ENCODE measurements at places on chromosomes 3 and 15.

GRCh38 chr3:59558906-59559720 is 509.3 kb upstream of the CFAP20DC start:
- DNase-seq: no peak

DNA sequence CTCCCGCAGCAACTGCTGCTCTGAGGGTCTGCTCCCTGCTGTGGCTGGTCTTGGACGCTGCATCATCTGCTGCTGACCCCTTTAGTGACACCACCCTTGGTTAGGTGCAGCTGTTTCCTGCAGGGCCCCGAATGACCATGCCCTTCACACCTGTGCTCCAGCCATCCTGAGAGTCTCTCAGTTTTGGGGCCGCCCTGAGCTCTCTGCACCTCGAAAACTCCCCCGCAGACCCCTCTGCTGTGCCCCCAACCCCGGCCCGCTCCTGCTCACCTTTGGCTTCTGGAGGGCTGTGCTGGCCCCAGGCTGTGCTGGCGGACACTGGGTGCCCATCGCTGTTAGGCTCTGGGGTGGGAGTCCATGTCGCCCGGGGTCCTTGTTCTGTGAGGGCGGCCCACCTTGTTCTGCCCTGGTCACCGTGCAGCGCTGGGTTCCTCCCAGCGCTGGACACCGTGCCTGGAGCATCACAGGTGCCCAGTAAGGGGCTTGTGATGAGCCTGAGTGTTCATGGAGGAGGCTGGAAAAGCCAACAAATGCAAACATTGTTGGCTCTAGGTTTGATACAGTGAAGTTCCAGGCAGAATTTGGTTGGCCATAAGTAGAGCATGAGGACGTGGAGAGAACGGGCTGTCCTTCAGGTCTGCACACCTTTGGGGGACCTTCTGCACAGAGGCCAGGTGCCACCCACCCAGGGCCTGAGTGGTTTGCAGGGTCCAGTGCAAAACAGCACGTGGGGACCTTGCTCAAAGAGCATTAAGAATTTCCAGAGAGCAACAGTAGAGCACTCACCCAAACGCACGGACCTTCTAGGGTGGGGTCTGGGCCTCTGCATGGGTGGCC is 12.3 kb downstream of the ABTB1 start:
- DNase-seq: no peak

DNA sequence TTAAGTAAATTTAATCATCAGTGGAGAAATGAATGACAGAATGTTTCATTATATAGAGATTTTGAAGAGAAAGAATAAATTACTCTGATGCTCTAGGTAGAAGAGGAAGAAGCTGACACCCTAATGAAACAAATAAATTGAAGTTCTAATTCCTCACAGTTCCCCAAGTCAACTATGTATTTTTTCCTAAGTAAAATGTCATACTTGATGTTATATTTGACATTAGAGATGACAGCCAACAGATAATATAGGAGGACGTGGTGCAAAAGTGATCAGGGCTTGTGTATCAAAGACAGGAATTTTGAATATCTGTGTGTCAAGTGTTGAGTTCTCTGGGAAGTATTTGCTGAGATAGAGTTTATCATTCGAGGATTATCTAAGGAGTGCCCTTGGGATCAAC is 81.2 kb upstream of the CADPS start:
- no peak for DNase-seq

- no peak for DNase-seq
Observed at GRCh38 chr3:197380786-197381185, 82.4 kb upstream of the DLG1 start.
